ENCODE measurements at places on chromosomes 7 and 10.

- DNase-seq: no peak
Observed at GRCh38 chr7:158327571-158328180, 259.9 kb downstream of the PTPRN2 start.

- no peak for DNase-seq
Observed at GRCh38 chr7:45400680-45401079, 173.5 kb upstream of the ADCY1 start.

- no peak for DNase-seq
Observed at GRCh38 chr10:131221632-131222277, 89.8 kb downstream of the TCERG1L start.

DNA sequence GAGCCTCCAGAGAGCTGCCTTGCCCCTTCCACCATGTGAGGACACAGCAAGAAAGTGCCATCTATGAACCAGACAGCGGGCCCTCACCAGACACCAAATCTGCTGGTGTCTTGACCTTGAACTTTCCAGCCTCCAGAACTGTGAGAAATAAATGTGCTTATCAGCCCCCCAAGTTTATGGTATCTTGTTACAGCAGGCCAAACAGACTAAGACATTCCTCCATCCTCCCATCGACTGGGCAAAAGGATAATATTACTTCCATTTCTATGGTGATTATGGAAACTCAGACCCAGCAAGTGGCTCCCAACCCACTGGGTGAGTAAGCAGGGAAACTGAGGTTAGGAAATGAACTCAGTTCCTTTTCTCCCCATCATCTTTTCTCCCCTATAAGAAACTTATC lies 288.4 kb downstream of the KCNMA1 start:
- no peak for DNase-seq

DNA sequence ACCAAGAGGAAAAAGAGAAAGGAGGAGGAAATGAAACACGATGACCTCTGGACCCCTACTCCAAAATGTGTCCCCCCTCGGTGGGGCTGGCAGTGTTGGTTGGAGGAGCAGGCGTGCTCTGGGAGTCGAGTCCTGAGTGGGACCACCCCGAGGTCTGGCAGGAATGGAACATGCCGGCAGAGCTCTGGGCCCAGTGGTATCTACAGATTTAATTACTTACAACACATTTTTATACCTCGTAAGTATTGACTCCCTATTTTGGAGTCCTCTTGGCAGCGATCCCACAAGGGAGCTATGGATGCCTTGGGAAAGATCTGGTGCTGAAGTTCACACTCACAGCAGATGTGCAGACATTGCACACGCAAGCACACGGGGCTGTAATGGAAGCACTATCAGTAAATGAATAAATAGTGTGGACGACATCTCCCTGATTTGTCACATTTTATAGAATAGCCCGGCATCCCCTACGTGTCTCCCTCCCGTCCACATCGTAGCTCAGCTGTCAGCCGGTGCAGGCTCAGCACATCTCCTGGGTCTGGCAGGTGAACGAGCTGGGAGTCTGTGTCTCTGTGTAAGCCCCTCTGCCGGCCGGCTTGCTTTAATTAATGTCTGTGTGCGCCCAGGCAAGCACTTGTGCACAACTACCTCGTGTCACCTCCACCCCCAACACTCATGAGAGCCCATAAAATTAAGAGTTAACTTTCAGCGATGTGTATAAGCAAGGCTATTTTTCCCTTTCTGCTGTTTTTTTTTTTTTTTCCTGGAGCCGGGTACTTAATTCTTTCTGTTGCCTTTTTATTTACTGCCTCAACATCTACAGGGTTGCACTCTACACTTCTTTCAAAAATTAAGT lies 603.2 kb downstream of the LRMDA start:
- DNase-seq: no peak

- no peak for DNase-seq
Observed at GRCh38 chr10:107437921-107438320, 273.4 kb upstream of the SORCS1 start.

- no peak for DNase-seq
Observed at GRCh38 chr7:10584886-10585285, 388.8 kb upstream of the PHF14 start.

DNA sequence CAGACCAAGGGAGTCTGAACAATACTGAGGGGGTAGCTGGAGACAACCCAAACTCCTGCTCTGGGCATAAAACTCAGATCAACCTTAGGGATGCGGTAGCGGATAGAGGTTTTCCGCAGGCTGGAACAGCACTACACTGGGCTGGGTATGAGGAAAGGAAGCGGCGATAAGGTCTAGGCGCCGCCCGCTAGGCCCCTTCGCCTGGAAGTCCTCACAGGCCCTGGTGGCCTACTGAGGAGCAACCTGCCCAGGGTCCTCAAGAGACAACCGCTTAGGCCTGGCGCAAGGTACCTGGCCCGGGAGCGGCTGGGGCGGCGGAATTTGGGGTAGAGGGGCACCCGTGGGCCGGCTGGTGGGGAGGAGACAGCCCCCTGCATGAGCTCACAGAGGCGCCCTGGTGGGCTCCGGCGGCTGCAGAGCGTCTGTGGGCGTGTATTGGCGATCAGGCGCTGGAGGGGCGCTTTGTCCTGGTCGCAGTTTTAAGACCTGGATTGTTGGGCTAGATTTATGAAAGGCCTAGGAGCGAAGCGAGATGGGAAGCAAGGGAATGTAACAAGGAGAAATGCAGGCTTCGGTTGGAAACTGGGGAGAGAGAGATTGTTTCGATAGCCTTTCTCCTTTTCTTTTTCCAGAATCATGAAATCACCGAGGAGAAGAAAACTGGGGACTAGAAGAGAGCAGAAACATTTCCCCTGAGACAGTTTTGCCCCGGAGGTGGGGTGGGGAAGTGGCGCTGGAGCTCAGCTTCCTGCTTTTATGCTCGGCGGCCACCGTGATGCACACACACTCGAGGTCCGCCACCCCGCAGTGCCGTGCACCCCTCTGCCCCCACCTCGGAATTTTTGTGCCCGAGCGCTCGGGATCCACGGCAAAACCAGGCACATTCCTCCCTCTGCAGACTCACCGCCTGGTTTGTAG lies 2.4 kb upstream of the NKX2-3 start:
- no peak for DNase-seq

GRCh38 chr7:12839508-12840153 lies 152.2 kb downstream of the ARL4A start:
- no peak for DNase-seq

- DNase-seq: no peak
Observed at GRCh38 chr7:48004032-48004431, 24.6 kb upstream of the HUS1 start.

GRCh38 chr7:118259115-118259514 lies 34.6 kb downstream of the ANKRD7 start:
- DNase-seq: no peak

GRCh38 chr7:24052572-24053260 lies 231.3 kb upstream of the NPY start:
- no peak for DNase-seq

DNA sequence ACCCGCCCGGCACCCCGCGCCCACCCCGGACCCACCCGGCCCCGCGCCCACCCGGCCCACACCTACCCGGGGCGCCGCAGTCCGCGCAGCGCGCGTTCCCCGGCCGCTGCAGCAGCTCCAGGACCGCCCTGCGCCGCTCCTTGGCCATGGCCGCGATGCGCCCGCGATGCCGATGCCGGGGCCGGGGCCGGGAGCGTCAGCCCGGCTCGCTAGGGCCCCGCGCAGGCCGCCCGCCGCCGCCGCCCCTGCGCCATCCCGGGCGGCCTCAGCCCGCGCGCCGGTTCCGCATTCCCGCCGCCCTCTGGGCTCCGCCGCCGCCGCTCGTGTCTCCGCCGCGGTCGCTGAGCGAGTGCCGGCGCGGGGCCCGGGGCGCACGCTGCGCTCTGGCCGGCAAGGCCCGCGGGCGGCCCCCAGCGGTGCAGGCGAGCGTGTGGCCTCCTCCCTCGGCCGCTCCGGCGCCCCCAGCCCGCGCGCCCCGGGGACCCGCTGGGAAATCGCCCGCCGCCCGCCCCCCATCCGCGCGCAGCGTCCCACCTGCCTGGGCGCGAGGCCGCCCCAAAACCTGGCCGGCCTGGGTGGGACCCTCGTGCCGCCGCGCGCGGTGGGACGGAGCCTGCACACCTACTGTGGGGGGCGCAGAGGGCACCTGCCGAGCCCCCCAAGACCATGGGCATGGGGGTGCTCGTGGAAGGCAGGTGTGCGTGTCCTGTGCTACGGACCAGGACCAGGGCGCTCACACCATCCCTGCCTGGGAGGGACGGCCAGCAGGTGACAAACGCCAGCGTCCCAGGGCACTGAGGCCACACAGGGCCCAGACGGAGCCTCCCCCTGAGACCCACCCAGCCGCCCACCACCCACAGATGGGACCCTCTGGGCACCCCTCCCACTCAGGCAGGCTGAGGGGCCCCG lies at the start of gene ADAP1:
Gene ADAP1, minus strand, starts transcription at position 351 of the 909 bp plus-strand sequence. Its CDS starts 203 bp downstream, at position 148.
- no peak for DNase-seq

GRCh38 chr7:33107136-33108066 lies 1.8 kb downstream of the RP9 start:
- no peak for DNase-seq

- no peak for DNase-seq
Observed at GRCh38 chr10:117413928-117414618, 38.8 kb upstream of the PDZD8 start.

DNA sequence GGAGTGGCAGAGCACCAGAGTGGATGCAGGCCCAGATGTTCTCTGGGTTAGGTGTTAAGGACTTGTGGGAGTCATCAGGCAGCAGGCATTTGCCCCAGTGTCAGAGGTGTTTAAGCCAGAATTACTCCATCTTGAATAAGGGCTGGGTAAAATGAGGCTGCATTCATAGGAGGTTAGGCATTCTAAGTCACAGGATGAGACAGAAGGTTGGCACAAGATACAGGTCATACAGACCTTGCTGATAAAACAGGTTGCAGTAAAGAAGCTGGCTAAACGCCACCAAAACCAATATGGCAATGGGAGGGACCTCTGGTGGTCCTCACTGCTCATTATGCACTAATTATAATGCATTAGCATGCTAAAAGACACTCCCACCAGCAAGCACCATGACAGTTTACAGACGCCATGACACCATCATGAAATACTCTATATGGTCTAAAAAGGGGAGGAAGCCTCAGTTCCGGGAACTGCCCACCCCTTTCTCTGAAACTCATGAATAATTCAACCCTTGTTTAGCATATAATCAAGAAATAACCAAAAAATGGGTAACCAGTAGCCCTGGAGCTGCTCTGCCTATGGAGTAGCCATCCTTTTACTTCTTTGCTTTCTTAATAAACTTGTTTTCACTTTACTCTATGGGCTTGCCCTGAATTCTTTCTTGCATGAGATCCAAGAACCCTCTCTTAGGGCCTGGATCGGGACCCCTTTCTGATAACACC lies 882 bp upstream of the LRRC61 start:
- no peak for DNase-seq

DNA sequence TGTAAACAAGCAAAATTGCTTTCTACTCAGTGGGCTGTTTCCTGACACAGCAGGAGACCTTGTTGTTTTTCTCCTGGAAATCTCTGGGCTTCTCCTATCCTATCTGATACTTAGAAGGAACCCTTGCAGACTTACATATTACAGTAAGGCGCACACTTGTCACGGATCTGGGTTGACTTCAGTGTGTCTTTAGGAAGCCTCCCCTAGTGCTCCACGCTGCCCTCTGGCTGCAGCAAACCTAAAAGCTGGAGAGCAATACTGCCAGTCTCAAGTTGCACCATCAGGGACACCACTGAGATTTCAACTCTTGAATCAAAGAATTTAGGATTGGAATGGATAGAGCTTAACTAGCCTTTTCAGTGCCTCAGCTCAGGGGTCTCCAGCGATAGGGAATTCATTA lies 495.3 kb downstream of the LRMDA start:
- no peak for DNase-seq

- DNase-seq: no peak
Observed at GRCh38 chr10:61761825-61762217, 99.1 kb downstream of the CABCOCO1 start.

DNA sequence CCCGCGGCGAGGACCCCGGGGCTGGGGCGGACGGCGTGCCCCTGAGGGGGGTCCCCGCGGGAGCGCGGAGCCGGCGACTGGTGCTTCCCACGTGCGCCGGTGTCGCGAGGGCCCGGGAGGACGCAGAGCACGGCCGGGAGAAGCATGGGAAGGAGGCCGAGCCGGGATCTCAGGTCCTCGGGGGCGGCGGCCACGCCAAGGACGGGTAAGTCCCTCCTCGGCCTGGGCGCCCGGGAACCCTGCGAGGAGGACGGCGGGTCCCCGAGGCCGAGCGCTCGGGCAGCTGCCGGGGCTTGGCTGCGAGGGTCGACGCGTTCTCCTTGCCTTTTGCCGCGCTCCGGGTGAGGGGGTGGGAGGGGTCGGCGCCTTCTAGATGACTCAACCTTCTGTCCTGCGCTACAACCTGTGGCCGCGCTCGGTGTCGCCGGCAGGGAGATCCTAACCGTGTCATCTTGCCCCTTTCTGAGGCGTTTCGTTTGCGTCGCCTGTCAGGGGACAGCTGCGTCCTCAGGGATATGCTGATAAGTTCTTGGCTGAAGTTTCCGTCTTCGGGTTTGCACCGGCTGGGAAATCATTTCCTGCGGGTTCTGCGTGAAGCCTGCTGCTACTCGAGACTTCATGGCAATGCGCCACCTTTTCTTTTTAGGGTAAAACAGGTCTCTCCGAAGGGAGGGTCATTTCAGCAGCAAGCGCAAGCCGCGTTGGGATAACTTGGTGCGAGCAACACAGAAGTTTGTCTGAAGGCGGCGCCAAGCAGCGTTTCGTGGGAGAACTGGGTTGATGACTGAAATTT lies 529 bp downstream of the TASOR2 start:
- DNase-seq: peak; percentile 32

GRCh38 chr10:11864727-11865126 lies 41.6 kb downstream of the PROSER2 start:
- no peak for DNase-seq

All from activated CD8-positive, alpha-beta memory T cell treated with anti-CD3 and anti-CD28 coated beads for 1 hour (primary cell).